Kidney tubule cell (primary cell): ENCODE measurements at places on chromosomes 5 and 9.

GRCh38 chr5:73693573-73694061 is 67.6 kb downstream of the ARHGEF28 start:
- peak; percentile 35 for DNase-seq

DNA sequence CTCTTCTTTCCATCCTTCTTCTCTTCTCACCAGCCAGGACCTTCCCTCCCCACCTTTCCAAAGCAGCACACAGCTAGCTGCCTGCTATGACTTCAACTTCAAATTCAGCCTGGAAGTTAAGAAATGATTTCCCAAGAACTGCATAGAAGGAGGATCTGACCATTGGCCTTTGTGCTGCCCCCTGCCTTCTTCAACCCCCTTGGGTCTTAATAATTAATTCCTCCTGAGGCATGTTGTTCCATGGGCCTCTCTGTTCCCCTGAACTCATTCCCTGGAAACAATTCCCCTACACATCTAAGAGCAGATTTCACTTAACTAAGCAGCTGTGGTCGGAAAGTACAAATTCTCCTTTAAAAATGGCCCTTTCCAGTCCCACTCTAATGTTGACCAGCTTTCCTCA is 62.4 kb downstream of the ADAMTS12 start:
- no peak for DNase-seq

- peak; percentile 14 for DNase-seq
These were observed 97.3 kb upstream of the SLCO6A1 start for GRCh38 chr5:102596113-102596512.

DNA sequence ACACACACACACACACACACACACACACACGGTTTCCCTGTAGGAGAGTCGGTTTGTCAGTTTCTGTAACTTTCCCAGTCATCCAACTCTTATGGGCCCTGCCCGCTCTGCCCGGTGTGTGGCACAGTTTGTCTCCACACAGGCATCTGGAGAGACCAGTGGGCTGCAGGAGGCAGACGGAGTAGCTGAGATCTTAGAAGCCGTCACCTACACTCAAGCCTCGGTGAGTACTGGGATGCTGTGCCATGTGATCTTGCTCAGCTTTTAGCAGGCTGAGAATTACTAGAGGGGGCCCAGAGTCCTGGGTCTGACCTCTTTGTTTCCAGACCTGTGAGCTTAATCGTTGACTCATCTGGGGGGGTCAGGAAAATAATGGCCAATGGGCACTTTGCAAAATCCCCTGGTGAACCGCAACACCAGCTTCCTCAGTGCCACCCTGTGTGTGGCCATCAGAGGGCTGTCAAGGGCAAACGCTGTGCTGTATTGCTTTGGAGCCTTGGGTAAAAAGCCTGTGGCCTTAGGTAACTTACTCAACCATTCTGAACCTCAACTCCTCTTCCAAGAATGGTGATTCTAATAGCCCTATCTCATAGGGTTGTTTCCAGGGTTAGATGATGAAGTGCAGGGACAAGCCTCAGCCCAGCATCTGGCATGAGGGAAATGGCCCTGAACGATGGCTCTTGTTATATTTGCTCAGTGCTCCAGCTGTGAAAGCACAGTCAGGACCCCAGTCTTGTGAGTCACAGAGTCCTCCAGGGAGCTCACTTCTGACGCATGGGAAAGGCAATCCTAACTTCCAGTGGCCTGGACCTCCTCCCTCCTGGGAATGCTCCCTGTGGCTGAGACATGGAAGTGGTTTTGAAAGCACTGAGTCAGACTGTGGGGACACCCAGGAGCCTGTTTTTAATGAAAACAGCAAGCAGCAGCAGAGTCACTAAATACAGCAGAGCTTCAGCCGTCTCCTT is 45.6 kb downstream of the COL15A1 start:
- DNase-seq, result peak; percentile 98

- peak; percentile 34 for DNase-seq
These were observed 102.2 kb downstream of the PCSK5 start for GRCh38 chr9:75992482-75993206.

DNA sequence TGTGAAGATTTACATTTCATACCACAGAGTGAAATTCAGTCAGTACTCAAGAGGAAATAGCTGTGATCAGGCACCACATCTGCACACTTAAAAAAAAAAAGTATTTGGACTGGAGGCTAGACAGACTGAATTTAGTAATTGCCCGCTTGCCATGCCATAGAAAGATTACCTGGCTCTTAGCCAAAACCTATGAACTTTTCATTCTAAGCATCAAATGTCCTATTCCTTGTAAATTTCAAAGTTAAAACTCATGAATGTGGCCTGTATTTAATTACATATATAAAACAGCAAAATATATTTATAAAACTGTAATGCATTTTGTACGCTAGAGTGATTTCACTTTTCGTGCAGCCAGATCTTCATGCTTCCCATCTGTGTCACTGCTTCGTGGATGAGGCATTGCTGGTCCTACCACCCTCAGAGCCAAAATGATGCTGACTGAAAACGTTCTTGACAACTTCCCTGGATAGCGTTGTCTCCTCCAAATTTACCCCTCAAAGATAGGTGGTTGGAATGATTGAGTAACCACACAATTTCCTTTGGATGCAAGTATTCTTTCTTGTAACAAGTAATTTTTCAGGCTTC is 447.9 kb upstream of the SGCD start:
- no peak for DNase-seq

DNA sequence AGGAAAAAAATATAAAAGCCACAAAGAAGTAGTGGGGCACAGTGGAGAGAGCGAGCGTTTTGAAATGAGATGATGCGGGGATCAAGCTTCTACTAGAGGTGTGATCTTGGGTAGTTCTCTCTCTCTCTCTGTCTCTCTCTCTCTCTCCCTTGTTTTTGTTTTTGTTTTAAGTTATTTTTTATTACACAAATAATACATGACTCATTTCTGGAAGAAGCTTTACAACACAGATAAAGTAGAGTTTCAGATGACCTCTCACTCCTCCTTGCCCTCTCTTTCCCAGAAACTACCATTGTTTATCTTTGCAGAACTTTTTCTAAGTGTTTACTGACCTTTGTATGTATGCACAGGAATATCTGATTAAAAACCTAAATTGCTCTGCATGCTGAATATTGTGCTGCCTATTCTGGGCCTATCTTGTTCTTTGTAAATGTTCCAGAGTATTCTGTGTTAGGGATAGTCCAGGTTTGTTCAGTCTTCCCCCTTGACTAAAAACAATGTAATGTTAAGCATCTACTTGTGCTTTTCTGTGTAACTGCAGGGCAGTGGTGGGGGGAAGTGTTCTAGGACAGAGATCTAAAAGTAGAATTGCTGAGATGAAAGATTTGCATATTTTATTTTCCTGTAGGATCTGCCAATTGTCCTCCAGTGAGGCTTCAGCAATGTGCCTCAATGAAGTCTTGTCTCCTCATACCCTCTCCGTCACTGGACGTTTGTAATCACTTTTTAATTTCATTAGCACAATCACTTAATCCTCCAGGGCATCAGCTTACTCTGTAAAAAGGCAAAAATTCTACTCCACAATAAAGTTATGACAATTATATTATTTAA is 52.0 kb downstream of the FYB1 start:
- no peak for DNase-seq

- DNase-seq, result no peak
These were observed 29.5 kb downstream of the ANKH start for GRCh38 chr5:14842117-14842516.

DNA sequence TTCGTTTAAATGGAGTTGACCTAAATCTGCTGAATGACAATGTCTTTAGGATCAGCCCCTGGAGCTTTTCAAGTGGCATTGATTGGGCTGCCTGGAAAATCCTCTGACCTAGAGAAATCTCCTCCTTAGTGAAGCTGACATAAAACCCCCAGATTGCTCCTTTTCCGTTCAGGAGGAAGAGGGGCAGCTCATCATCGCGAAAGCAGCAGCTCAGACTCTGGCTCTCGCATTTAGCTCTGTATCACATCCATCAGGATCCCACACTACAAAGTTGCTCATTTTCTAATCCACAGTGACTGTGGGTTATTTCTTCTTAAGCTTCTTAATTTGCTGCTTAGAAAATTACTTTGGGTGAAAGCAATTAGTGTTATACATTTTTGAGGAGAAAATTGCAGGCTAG is 373.7 kb downstream of the ENC1 start:
- DNase-seq, result no peak

- no peak for DNase-seq
These were observed 89.5 kb downstream of the CDH10 start for GRCh38 chr5:24555229-24555628.

GRCh38 chr5:124262991-124263571 is 483.4 kb downstream of the ZNF608 start:
- no peak for DNase-seq

DNA sequence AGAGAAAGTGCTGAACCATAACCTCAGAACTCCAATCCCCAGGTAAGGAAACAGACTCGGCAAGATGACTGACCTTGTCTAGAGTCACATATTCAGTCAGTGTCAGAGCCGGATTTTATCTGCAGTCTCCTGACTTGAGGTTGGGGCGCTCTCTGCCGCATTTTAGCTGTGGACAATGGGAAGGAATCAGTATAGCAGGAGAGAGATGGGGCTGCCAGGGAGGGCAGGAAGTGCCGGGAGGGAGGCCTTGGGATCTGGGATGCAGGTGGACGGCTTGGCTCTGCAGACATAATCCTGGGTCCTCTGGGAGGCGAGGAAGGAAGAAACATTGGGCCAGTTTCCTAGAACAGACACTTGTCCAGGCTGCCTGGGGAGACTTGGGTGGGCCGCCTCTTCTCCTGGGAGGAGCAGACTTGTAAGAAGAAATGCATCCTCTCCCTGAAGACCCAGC is 39.7 kb upstream of the COL15A1 start:
- no peak for DNase-seq

DNA sequence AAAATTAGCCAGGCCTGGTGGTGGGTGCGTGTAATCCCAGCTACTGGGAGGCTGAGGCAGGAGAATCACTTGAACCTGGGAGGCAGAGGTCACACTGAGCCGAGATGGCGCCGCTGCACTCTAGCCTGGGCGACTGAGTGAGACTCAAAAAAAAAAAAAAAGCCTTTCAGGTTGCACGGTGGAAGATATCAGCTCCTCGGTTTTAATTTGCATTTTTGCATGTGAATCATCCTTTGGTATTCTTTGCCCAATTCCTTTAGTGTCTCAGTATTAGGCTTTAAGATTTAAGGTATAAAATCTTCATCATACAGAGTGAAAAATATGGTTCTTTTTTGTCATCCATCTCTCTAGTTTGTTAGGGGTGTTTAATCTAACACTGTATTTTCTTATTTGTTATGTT is 173.6 kb upstream of the S1PR3 start:
- no peak for DNase-seq

GRCh38 chr5:167770461-167770860 is 521.0 kb upstream of the WWC1 start:
- DNase-seq, result peak; percentile 24

DNA sequence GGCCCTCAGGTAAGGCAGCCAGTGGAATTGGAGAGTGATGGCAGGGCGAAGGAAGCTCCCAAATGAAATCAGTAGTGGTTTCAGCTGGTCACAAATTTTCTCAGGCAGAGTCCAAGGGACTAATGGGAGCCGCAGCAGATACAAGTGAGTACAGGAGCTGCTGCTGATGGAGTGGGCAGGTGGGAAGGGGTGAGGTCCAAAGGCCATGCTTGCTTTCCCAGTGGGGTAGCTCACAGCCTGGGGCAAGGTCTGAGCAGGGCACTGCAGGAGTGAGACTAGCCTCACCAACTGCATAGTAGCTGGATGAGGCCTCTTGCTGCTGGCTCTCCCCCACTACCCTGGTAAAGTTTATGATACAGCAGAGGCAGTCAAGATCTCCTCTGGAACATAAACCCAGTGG is 38.2 kb downstream of the MTAP start:
- no peak for DNase-seq

GRCh38 chr9:79610019-79610631 is 38.4 kb downstream of the TLE4 start:
- DNase-seq, result peak; percentile 90

DNA sequence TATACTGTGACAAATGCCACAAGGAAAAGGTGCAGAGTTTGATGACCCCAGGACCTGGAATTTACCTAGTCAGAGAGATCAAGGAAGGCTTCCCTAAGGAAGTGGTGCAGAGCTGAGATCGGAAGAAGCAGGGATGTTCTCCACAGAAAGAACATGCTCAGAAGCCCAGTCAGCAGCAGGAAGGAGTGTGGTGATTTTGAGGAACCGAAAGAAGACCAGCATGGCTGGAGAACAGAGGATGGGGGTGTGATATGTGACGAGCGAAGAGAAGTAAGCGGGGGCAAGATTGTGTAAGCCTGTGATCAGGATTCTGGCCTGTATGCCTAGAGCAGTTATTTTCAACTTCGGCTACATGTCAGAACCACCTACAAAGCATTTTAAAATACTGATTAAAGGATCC is 18.7 kb upstream of the PIK3R1 start:
- DNase-seq, result no peak

DNA sequence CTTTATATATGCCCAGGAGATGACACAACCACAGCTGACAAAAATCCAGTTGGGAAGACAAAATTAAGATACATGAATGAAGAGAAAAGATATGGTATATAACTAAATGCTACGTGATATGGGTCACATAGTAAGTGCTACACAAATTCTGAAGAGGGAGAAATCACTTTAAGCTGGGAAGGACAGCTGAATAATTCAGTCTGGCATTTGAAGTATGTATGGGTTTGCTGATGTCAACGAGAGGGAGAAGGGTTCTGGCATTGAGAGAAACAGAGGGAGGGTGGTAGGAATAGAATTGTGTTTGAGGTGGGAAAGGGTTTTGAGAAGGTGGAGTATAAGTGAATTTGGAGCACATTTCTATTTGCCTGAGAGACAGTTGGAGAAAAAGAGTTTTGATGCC is 6.7 kb upstream of the SLIT3 start:
- DNase-seq, result peak; percentile 9

GRCh38 chr5:153400931-153401330 is 89.5 kb upstream of the GRIA1 start:
- DNase-seq, result no peak

- peak; percentile 39 for DNase-seq
These were observed 1.6 kb downstream of the GTF3C4 start for GRCh38 chr9:132671620-132672412.

DNA sequence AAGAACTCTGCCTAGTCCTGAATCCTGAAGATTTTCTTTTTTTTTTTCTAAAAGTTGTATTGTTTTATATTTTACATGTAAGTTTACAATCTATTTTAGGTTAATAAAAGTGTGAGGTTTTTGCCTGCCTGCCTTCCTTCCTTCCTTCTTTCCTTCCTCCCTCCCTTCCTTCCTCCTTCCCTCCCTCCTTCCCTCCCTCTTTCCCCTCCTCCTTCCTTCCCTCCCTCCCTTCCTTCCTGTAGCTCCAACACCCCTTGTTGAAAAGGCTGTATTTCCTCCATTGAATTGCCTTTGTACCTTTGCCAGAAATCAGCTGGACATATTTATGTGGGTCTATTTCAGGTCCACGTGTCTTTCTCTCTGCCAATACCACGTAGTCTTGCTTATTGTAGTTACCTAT is 46.6 kb downstream of the CACNA1B start:
- DNase-seq, result no peak

GRCh38 chr5:133902511-133903118 is 65.8 kb downstream of the C5orf15 start:
- no peak for DNase-seq

DNA sequence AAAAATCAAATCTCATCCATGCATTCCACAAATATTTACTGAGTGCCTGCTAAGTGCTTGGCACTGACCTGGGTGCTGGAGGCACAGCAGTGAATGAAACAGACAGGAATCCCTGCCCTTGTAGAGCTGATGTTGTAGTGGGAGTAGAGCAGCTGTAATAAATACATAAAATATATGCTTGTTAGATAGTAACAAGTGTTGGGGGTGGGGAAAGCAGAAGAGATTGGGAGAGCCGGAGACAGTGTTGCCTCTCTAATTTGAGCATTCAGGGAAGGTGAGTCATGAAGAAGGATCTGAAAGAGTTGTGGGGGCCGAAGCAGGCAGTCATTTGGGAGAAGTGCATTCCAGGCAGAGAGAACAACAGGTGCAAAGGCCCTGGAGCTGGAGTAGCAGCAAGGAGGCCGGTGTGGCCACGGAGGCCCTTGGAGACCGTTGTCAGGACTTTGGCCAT is 97.9 kb downstream of the ZNF618 start:
- peak; percentile 40 for DNase-seq
